Calu3 (cell line): ENCODE measurements at places on chromosomes 6 and 20. TPM values are rescaled to one million over a fixed set of nuclear protein-coding genes. Genes with fewer than 3 reads are reported as not detected.

DNA sequence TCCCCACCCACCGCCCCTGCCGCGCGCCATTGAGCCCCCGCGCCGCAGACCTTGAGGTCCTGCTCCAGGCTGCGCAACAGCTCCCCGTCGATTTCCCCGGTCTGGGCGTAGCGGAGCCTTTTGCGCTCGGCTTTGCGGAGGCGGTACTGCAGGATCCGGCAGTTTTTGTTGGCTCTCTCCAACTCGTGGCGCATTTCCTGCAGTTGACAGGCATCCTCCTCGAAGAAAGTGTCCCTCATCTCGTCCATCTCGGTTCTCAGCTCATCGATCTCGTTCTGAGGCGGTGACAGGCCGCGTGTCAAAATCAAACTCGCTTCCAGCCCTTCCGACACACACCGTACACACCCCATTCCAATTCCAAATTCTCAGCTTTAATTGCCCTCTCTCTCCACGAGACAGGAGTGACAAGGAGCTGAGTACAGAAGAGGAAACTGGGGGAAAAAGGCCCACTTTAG, 4.3 kb downstream of the MTCL3 start:
- DNase-seq = no peak

- no peak for DNase-seq
These were observed 124.4 kb downstream of the TRMT11 start for GRCh38 chr6:126110512-126111270.

- no peak for DNase-seq
These were observed 8.6 kb upstream of the FAM83D start for GRCh38 chr20:38917657-38918056.

GRCh38 chr20:12956303-12956702, 52.5 kb upstream of the SPTLC3 start:
- no peak for DNase-seq

- no peak for DNase-seq
These were observed 5.5 kb downstream of the RFPL4B start for GRCh38 chr6:112352607-112353006.

- no peak for DNase-seq
These were observed 5.7 kb upstream of the KCNK15 start for GRCh38 chr20:44739942-44740341.

DNA sequence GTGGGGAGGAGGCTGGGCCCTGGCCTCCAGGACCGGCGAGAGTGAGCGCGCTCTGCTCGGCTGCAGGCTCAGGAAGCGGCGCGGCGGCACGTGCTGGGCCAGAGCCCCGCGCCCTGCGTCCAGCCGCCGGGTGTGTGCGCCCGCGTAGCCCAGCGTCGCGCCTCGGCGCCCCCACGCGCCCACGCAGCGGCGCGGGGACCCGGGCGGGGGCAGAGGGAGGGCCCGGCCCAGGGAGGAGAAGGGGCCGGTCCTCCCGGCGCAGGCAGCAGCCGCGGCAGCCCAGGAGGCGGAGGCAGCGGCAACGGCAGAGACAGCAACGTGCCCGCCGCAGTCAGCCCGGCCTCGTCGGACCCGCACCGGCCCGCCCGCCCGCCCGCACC, at the start of gene EYA2:
TSS of gene EYA2 (plus strand) at position 265 of the 380 bp plus-strand sequence. CDS start 95,168 bp downstream, outside the sequence.
- peak; percentile 26 for DNase-seq

- DNase-seq = no peak
These were observed 10.9 kb downstream of the TPBG start for GRCh38 chr6:82374516-82374915.

Gene SSTR4
- total RNA-seq = not detected in 2 replicates

Gene LY6G5C
- 4.9 and 5.4 TPM in 2 replicates for total RNA-seq

GRCh38 chr20:62651285-62652021, 9.2 kb downstream of the SLCO4A1 start:
- DNase-seq = no peak

- no peak for DNase-seq
These were observed 75.3 kb downstream of the ELOVL2 start for GRCh38 chr6:10968776-10969175.

Gene MATN4
- 0.17 and 0.29 TPM in 2 replicates for total RNA-seq

- DNase-seq = no peak
These were observed 156.3 kb upstream of the EPHA7 start for GRCh38 chr6:93575495-93576267.

DNA sequence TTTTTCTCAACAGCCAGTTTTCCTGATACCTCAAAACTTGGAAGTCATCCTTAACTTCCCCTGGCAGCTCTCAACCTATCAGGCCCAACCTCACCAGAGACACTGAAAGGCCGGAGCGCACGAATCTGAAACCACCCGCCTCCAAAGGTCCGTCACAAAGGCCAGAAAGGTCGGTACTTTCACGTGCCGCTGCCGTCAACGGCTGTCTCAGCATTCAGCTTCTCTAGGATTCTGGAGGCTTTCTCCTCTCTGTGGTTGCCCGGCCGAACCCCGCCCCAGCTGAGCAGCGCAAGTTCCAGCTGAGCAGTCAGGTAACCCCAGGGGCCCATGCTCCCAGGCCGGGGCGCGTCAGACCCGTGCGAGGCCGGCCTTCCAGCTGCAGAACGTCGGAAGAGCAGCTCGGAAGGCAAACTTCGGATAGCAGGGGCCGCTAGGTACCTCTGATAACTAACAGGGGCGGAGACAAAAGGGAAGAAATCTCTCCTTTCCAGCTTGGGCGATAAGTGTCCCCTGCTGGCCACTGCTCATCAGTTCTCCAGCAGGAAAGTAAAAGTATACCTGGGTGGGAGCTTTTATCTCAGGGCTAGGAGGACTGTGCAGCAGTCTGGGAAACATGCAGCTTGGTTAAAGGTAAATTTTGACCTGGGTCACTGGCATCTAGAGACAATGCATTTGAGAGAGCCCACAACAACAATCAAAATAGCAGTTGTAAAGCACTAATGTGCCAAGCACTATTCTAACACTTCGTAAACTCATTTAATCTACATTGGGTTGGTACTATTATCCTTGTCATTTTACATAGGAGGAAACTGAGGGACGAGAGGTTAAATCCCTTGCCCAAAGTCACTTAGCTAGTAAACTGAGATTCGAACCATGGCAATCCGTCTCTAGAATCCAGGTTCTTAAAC, 16.1 kb downstream of the ZSCAN12 start:
- DNase-seq = peak; percentile 90

GRCh38 chr6:10583509-10583901, 62.4 kb downstream of the GCNT2 start:
- no peak for DNase-seq

Gene NMBR
- total RNA-seq = not detected in 2 replicates

DNA sequence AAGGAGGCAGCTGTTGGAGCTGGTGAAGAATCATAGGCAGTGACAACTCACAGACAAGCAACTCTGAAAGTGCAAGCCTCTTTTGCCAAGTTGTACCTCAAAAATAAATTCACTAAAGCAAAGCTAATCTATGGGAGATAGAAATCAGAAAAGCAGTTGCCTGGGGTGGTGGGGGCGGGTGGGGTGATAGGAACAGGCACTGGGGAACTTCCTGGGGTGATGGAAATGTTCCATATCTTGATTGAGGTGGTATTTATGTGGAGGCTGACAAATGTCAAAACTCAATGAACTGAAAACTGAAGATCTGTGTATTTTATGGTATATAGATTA, 52.4 kb downstream of the ATP9A start:
- no peak for DNase-seq

Gene MYL9
- 7.8 and 10.3 TPM in 2 replicates for total RNA-seq

DNA sequence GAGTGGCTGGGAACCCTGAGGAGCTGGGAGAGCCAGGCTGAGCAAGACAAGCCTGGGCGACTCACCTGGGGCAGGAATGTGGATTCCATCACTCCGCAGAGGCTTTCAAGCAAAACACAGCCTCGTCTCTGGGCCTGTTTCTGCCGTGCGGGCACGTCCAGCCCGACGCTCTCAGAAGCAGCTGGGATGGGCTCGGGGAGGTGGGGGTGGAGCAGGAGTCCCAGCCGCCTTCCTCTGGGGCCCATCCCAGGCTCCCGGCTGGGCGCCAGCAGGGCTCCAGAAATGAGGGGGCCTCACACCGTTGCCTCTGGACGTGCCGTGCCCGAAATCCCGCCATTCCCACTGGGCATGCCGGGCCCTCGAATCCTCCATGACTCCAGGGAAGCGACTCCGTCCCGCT, 8.7 kb upstream of the RPS21 start:
- DNase-seq = no peak
